ENCODE measurements at places on chromosomes 5 and 9. TPM values are rescaled to one million over a fixed set of nuclear protein-coding genes. Genes with fewer than 3 reads are reported as not detected.

Gene ZNF782
- total RNA-seq: 6.2 TPM

Gene TMEM174
- total RNA-seq: not detected

Gene ANKH
- total RNA-seq: 190 TPM

Gene IL13
- total RNA-seq: 0.50 TPM

Gene ATOX1
- 66.4 TPM for total RNA-seq

GRCh38 chr9:121298689-121299466 is 30.9 kb downstream of the GSN start:
- no peak overlapping the region for H3K27ac ChIP-seq
- peak overlapping the region; percentile 43 for H3K4me3 ChIP-seq
- H3K27me3 ChIP-seq: no peaks in the 10 kb centered on the region
- no peak for DNase-seq

GRCh38 chr5:34655354-34655991 is 655 bp upstream of the RAI14 start:
- peaks cover 8% of the 10 kb centered on the region for H3K27me3 ChIP-seq
- peaks cover 3% of the 10 kb centered on the region for H3K4me1 ChIP-seq
- H3K4me3 ChIP-seq: peak overlapping the region; percentile 57
- no peaks in the 10 kb centered on the region for H3K36me3 ChIP-seq
- H3K27ac ChIP-seq: peak overlapping the region; percentile 42

GRCh38 chr9:33081128-33081851 is 4.8 kb upstream of the SMU1 start:
- peak; percentile 88 for DNase-seq
- H3K36me3 ChIP-seq: no peaks in the 10 kb centered on the region
- H3K4me3 ChIP-seq: no peak overlapping the region
- H3K4me1 ChIP-seq: peaks cover 21% of the 10 kb centered on the region
- peak overlapping the region; percentile 57 for H3K27ac ChIP-seq
- H3K27me3 ChIP-seq: no peaks in the 10 kb centered on the region

- peak within 1 kb of the TSS; percentile 93 for H3K27ac ChIP-seq
- no peaks in the 10 kb centered on the region for H3K36me3 ChIP-seq
- no peaks in the 10 kb centered on the region for H3K27me3 ChIP-seq
- peak; percentile 94 for DNase-seq
These were observed at the start of gene MAT2B for GRCh38 chr5:163505368-163506094. Gene MAT2B (plus strand): TSS chr5:163505619. CDS start chr5:163505687, 68 bp downstream.

DNA sequence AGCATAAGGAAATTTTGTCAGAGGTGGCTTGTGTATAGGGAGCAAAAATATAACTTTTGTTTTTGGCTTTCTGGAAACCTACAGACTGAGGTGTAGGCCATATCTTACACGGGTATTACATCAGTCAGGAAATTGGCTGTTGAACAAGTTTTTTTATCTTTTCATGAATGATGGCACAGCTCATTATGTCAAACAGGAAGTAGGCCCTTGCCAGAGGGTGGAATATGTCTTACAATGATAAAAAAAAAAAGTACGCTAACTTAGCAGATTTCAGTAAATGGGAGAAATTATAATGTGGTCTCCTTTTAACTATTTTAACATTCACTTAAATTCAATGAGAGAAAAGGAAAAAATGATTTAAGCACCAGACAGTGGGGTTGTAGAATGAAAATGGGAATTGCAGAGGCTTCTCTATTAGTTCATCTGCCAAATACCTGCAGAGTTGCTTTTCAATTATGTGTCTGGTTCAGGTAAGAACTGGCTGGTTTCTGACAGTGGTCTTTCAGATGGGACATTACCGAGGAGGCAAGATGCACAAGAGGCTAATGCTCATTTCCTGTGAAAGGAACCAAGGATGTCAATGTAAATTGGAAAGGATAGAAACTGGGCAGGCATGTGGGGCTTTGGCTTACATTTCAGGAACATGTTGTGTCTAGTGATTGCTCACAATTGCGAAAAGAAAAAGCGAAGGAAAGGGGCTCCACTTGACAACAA is 169.9 kb downstream of the NNT start:
- no peaks in the 10 kb centered on the region for H3K4me1 ChIP-seq
- no peaks in the 10 kb centered on the region for H3K36me3 ChIP-seq
- no peak for DNase-seq
- H3K4me3 ChIP-seq: no peak overlapping the region
- H3K27me3 ChIP-seq: no peaks in the 10 kb centered on the region
- H3K27ac ChIP-seq: no peak overlapping the region

- H3K36me3 ChIP-seq: no peaks in the 10 kb centered on the region
- no peak overlapping the region for H3K27ac ChIP-seq
- DNase-seq: no peak
These were observed 95.7 kb downstream of the INSL6 start for GRCh38 chr9:5089737-5090136.

DNA sequence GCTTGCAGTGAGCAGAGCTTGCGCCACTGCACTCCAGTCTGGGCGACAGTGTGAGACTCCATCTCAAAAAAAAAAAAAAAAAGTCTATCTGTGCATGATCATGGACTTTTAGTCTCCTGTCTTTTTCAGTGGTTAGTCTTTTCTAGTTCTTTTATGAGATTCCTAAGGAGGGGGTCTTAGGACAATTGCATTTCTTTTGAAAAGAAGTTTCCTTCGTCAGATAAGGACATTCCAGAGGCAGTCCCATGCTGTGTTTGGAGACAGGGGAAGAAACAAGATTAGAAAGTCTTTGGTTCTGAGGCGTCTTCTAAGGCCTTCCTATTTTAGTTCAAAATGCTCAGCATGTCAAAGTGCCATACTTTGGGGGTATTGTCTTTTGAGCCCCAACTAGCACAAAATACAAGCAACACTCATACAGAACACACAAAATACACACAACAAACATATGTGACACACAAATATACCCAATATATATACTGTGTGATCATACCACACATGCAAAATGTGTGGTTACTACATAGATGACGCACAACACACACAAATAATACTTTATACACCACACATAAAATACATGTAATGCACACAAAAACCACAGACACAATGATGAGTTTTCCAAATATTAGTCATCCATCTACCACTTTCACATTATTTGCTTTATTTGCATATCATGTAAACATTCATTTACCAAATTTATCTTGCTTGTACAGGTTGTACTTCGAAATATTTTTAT is 394.5 kb downstream of the SPATA31D1 start:
- H3K36me3 ChIP-seq: no peaks in the 10 kb centered on the region
- no peaks in the 10 kb centered on the region for H3K27me3 ChIP-seq
- DNase-seq: no peak
- no peak overlapping the region for H3K4me3 ChIP-seq
- no peak overlapping the region for H3K27ac ChIP-seq
